ENCODE measurements at places on chromosomes 2 and 18.

GRCh38 chr2:70896765-70897202 lies 38.9 kb upstream of the ATP6V1B1 start:
- DNase-seq, result no peak

GRCh38 chr2:154978710-154979109 lies 280.2 kb downstream of the KCNJ3 start:
- DNase-seq, result no peak

DNA sequence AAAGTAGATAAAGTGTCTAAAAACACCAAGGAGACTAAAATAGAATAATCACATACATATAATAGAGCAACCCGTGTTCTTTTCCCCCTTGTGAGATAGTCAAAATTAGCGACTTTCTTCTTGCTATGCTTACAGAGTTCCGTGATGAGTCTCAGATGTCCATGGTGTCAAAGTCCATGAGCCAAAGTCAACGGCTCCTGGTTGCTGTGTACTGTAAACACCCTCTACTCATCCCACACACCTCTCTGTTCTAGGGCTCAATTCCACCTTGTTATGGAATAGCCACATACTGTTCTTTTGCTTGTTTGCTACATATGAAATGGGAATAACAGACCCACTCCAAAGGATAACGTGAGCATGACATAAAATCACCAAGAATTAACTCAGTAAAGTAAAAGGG lies 52.5 kb downstream of the GAREM1 start:
- no peak for DNase-seq

GRCh38 chr2:127575185-127575765 lies 39.8 kb downstream of the MYO7B start:
- DNase-seq, result no peak

GRCh38 chr2:237160271-237160919 lies 74.7 kb downstream of the COPS8 start:
- DNase-seq, result no peak

DNA sequence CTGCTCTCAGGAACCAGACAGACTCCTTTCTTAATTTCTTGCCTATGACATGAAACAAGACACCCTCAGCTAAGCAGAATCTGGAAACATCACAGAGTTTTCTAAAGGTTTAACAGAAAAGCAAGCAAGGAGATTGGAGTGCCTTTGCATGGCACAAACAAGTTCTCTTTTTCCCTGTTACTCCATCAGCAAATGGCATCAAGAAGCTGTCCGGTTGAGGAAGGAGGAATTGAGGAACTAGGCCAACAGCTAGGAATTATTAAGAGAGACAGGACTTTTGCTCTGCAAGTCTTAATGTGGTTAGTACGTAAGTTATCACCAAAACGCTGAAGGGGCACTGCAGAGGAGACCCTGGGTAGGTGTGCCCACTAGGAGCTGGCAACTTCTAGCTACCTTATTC lies 53.2 kb downstream of the NEB start:
- DNase-seq, result no peak

DNA sequence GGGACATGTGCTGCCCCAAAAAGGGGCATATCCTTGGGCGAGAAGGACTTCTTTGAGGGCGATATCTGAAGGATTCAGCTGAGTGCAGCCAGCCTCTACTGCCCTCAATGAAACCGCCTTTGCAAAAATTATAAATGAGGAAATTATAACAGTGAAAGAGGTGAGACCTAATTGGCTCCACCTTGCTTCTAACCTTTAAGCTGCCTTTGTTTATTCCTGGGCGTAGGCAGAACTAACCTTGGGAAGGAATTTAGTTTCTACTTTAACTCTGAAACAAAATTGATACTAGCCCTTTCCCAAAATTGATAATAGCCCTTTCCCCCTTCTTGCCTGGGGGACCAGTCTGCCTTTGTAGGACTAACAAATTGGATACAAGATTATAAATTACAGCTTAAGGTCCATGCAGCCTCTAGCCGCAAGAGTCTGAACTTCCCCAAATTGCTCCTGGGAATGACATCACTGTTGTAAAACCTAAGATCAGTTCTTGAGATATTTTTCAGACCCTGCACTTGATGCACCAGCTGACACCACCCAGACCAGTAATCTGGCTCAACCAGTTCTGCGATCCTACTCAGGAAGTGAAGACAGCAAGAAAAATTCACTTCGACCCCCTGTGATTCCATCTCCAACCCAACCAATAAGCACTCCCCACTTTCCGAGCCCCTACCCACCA lies 36.0 kb upstream of the ASAP2 start:
- no peak for DNase-seq

GRCh38 chr2:68188831-68189230 lies 31.1 kb downstream of the PNO1 start:
- no peak for DNase-seq

DNA sequence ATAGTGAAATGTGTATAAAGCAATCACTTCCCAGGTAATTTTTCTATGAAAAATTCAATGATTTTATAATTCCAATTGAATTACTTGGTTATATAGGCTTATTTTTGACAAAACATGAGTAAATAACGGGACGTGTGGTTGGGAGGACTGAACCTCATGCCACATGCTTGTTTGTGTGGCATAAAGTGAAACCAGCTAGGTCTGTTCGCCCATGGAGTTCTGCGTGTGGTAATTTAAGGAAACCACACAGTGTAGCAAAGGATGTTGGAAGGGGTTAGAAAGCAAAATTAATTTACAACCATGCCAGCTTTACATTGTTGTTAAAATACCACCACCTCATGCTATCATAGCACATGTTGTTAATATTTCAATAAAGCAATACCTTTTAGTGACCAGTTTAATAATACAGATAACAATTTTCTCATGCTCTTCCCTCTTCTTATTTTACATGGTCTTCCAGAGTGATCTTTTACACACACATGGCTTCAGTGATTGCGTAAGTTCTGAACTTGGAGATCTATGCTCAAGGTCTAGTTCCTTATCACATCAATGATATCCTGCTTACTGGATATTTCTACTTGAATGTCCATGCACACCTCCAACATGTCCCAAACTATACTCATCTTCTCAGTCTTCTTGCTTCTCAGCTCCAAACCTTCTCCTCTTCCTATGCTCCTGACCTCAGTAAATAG lies 156.4 kb upstream of the ITGA4 start:
- no peak for DNase-seq

DNA sequence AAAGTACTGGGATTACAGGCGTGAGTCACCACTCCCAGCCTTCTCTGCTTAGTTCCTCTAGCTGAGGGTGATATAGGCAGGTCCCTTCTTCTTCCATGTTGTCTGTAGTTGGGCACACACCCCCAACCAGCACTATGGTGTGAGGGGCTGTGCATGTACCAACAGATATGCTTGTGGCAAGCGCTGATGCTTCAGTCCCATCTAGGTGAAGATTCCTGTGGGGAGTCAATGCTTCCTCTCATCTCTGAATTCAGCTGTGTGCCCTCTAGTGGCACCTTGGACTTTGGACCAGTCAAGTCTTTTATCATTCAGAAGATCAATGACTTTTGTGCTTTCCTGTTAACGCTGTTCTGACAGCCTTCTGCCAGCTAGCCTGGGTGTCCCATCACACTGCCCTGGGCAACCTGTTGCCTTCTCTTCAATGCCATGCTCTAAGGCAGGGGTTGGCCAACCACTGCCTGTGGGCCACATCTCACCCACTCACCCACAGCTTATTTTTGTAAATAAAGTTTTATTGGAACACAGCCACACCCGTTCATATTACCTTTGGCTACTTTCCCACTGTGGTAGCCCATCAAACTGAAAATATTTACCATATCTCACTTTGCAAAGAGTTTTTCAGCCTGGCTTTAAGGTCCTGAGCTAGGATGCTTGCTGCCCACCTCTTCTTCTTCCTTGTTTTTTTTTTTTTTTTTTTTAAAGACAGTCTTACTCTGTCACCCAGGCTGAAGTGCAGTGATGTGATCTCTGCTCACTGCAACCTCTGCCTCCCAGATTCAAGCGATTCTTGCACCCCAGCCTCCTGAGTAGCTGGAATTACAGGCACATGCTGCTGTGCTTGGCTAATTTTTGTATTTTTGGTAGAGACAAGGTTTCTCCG lies 51.0 kb downstream of the NPAS2 start:
- DNase-seq, result no peak

GRCh38 chr18:77132369-77133050 lies at the start of gene MBP:
TSS of gene MBP (minus strand) at chr18:77132783. CDS start at chr18:77105261, 27,522 bp downstream.
- DNase-seq, result no peak

DNA sequence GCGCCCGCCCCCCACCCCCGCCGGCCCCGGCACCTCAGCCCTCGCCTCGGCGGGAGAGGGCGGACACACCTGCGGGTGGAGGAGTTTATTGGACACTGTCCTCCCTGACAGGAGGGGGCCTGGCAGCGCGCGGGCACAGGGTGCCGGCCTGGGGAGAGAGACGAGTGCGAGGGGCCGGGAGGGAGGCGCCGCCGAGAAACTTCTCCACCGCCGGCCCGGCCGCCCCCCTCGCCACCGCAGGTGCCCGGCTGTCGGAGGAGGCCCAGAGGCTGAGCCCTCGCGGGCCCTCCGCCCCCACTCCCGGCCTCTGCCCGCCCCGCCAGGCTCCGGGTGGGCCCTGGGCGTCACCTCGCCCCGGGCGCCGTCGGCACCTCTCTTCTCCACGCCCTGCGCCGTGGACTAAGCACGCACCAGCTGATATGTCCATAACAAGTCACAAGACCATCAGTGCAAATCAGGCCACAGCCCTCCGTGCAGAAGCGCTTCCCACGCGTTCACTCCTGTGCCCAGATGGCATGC lies 311.3 kb downstream of the CELF4 start:
- DNase-seq, result no peak

DNA sequence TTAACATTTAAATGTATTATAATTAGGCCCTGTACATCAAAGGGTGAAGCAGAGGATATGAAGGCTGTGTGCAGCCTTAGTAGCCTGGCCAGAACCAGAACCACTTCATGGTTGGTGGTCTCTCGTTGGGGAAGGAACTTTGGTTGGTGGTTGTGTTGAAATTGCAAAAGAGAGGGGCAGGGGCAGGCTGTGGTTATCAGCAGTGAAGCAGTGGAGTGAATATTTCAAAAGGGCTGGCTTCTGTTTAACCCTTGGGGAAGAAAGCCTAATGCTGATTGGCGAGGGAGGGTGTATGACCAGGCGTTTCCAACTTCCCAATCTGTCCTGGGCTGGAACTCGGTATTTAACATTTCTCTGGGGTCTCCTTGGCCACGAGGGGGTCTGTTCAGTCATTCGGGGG lies 51.2 kb upstream of the LYPD6B start:
- DNase-seq, result no peak

DNA sequence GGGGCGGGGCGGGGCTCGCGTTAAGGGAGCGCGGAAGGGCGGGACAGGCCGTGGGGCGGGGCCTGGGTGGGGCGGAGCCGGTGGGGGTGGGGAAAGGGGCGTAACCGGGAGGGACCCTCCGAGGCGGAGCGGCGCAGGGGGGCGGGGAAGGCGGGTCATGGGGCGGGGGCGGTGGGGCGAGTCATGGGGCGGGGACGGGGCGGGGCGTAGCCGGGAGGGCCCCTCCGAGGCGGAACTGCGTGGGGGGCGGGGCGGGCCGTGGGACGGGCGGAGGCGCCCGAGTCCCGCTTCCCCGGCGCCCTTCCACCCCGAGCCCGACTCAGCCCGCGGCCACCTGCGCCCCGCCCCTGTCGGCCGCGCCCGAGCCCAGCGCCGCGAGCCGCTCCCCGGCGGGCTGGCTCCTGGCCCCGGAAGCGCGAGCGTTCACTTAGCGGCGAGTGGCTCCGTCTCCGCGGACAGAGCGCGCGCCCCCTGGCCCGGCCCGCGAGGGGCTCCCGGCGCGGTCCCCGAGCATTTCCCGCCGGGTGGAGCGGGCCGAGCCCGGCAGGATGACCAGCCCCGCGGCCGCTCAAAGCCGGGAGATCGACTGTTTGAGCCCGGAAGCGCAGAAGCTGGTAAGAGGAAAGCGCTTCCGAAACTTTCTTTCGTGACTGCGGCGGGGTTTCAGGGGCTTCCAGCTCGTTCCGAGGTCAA lies 64.7 kb downstream of the LRRFIP1 start:
- no peak for DNase-seq

DNA sequence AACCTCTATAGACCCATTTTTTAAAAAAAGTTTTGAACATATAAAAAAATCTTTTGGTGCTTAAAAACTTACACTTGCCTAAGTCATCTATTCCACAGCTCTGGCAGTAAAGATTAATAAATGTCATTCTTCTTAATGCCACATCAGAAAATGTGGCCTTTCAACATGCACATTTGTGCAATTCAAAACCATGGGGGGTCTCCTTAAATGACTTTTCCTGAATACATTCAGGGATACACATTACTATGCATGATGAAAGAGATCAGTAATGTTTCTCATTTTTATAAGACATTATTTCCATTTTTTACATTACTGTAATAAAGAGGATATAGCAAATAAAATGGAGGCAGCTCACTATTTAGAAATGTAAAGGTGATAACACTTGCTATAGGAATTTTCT lies 142.3 kb downstream of the RBM43 start:
- DNase-seq, result no peak

GRCh38 chr18:57561728-57562423 lies 24.6 kb downstream of the FECH start:
- peak; percentile 68 for DNase-seq

- no peak for DNase-seq
Measured at GRCh38 chr18:57275111-57275510, 77.2 kb upstream of the ST8SIA3 start.

DNA sequence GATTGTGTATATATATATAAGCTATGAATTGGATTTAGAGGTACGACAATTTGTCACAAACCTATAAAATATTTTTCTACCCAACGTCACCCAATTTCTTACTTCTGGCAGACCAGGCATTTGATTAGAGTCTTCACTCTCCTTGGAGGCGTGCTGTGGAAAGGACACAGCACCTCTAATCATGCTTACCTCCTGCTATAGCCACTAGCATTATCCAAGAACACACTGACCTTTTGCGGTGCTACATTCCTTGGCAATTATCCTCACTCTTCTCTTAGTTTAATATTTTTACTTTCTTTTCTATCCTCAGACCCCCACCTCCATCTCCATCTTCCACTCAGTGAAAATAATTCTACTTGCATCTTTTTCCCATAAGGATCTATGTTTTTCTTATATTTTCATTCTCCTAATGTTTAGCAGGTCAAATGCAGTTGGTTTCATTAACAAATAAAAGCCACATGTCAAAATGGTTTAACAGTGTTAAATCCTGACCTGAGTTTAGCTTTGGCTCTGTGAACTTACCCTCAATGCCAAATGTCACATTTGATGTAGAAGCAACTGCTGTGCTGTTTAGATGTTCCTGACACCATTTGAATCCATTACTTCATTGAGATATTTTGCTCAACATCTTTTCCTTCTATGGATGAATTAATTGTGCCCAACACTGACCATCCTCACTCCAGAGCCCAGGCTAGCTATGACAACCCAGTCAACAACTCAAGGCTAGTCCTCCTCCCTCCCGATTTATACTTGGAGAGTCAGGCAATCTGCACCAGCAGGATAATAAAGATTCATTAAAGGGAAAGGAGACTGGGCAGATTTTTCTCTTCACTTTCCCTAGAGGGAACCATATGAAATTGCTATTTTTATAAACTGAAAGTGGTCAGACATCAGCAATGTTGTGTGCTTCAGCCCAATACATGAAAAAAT lies 240.5 kb downstream of the MREG start:
- DNase-seq, result no peak

Measured in kidney capillary endothelial cell (primary cell).